Stimulated activated CD8-positive, alpha-beta memory T cell treated with anti-CD3 and anti-CD28 coated beads, Interleukin-7, amount 100 ng/mL, for 1 hour (primary cell): ENCODE measurements at places on chromosomes 4 and X.

GRCh38 chrX:18661273-18661672 is 10.6 kb downstream of the RS1 start:
- DNase-seq = no peak

DNA sequence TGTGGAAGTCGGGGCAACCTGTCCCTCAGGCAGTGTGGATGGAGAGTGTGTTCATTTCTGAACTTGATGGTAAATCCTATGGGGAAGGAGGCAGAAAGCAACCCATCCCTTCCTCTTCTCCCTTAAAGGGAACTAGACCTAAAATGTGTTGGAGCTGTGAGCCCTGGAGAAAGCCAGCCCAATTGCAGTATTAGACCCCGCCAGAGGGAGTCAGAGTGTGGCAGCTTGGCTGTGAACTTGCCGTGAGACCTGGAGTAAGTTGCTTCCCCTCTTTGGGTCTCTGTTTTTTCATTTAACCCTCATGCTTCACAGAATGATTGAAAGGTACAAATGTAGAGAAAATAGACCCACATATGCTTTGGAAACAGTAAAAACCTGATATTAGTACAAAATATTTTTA is 108.7 kb upstream of the PAK3 start:
- DNase-seq = no peak

DNA sequence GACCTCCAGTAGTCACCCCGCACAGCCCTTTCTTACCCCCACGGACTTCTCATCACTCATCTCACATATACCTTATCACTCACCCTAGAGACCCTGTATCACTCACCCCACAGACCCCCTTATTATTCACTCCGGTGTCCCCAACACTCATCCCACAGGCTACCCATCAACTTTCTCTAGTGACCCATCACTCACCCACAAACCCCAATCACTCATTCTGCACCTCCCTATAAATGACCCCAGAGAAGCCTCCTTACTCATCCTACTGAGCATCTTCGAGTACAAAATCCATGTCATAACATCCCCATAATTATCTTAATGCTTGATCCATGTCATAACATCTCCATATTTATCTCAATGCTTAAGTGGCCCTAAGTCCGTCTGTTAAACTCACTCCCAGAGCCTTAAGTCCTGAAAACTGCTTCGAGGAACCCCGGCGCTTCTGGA is 934 bp downstream of the ZNF41 start:
- no peak for DNase-seq

GRCh38 chr4:76373919-76374552 is 46.9 kb downstream of the CCDC158 start:
- no peak for DNase-seq

- DNase-seq = no peak
Observed at GRCh38 chr4:71828470-71828869, 44.6 kb upstream of the GC start.

- DNase-seq = no peak
Observed at GRCh38 chr4:5124876-5125275, 73.6 kb downstream of the STK32B start.

DNA sequence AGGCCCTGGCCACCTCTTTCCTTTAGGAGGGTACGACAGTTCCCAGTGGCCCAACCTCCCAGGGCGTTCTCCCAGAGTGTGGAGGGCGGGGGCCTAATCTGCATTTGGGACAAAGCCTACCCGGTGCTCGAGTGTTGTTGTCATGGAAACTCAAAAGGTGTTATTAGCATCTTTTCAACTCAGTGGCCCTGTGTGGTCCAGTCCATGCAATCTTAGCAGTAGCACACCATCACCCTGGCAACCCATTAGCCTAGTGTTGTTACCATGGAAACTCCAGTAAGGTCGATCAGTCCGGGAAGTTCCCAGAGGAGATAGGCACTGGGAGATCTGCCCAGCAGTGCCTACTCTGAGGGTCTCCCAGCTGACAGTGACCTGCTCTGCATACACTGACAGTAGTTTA is 20.2 kb downstream of the APLN start:
- DNase-seq = no peak

- DNase-seq = no peak
Observed at GRCh38 chr4:125041372-125041930, 273.3 kb upstream of the FAT4 start.

- DNase-seq = no peak
Observed at GRCh38 chr4:188037003-188037713, 41.6 kb downstream of the ZFP42 start.

GRCh38 chrX:39653691-39654090 is 444.1 kb downstream of the BCOR start:
- DNase-seq = no peak

- DNase-seq = no peak
Observed at GRCh38 chrX:72142094-72142793, 10.5 kb upstream of the RTL5 start.

GRCh38 chr4:41148292-41148691 is 66.0 kb downstream of the APBB2 start:
- DNase-seq = no peak

DNA sequence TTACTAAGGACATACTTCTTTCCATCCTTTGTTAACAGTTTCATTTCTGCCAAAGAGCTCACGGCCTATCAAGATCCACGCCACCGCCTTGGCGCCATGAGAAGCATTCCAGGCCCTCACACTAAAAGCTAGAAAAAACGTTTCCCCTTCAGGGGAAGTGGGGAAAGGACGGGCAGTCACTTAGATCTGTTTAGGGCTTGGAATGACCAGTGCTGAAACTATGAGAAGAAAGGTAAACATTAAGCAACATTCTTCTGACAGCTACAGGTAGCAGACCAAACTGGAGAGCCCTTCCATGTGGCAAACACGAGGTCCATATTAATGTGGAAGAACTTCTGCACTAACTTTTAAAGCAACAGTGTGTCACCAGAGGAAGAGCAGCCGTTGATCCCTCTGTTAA is 146.7 kb downstream of the SH3KBP1 start:
- DNase-seq = no peak

DNA sequence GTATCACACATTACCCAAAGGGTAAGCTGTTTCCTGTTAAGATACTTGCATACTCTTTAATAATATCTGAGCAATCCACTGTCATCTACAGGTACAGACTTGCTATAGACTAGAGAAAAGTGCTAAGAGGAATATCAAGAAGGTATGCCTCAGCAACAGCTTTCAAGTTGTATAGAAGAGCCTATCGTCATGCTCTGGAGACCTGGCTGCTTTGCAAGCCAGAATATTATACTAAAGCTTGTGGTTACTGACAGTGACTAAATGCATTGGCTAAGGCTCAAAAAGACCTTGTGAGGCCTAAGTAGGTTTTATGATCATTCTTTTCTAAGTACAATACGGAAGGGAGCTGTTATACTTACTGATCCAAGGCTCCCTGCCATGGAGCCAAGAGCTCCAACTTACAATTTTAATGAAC is 11.3 kb downstream of the LAMP2 start:
- no peak for DNase-seq

GRCh38 chrX:106730401-106730800 is 3.9 kb downstream of the RNF128 start:
- DNase-seq = no peak

DNA sequence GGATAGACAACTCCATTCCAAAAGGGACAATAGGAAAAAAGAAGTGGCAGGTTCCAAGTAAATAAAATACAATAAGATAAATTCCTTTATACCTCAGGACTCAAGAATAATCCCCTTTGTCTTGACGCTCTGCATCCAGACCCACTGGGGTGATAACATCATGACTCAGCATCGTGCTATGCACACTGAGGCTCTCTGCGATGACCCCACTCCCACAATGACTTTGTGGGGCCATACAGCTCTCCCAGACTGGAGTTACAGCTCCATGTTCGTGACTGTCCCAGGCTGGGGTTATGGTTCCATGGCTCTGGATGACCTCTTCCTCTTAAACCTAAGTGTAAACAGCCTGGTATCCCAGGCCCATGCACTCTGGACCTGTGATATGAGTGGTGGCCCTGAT is 254.5 kb upstream of the ADGRL3 start:
- DNase-seq = no peak

- DNase-seq = no peak
Observed at GRCh38 chr4:141046255-141046654, 87.0 kb downstream of the RNF150 start.

- DNase-seq = no peak
Observed at GRCh38 chr4:143768007-143768591, 67.6 kb upstream of the FREM3 start.

- no peak for DNase-seq
Observed at GRCh38 chrX:100710816-100711215, 21.1 kb downstream of the SYTL4 start.

GRCh38 chr4:3427134-3427476 is 14.7 kb upstream of the HGFAC start:
- DNase-seq = no peak

GRCh38 chr4:41443340-41444079 is 94.4 kb upstream of the LIMCH1 start:
- DNase-seq = no peak

DNA sequence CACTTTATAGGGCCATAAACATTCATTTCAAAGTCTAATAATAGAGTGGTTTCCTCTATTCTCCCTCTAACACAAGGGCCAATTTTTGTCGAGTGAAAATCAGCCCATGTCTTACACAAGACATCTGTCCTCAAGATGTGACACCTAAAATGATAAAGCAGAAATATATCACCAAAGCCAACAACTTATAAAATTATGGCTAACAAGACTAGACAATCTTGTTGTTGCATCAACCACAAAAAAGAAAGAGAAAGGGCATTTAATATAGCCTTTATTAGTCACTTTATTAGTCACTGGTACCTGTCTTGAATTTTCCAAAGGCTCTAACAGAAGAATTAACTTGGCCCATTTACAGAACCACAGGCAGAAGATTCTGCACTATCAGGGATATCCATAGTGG is 161.6 kb downstream of the SMIM20 start:
- no peak for DNase-seq

GRCh38 chr4:71635139-71635748 is 148.6 kb downstream of the GC start:
- DNase-seq = no peak

GRCh38 chr4:77617203-77617602 is 11.6 kb downstream of the CXCL13 start:
- DNase-seq = no peak

DNA sequence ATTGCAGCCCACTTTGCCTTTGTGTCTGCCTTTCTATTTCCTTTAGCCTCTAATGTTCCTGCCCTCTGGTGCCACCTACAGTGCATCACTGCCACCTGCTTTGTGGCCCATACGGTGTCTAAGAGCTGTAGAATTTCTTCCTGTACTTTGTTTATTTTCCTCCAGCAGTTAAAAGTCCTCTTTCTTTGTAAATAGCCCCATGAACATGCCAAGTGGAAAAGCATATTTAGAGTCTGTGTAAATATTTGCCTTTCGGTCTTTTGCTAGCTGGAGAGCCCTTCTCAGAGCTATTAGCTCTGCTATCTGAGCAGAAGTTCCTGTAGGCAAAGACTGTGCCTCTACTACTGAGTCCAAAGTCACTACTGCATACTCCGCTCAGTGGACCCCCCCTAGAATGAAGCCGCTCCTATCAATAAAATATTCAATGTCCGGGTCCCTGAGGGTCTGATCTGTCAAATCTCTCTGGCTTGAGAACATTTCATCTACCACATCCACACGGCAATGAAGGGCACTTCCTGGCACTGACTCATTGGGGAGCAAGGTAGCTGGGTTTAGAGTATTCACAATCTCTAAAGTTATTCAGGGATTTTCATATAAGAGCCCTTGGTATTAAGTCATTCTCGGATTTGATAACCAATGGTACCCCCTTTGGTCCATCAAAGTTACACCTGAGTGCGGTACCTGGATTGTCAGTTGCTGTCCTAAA is 36.3 kb downstream of the SULT1E1 start:
- no peak for DNase-seq

- no peak for DNase-seq
Observed at GRCh38 chr4:1880332-1880731, 9.1 kb downstream of the NSD2 start.
